DMS79 treated with DMSO at 0.1 percent for 48 hours (cell line): ENCODE measurements at places on chromosomes 7 and 10.

DNA sequence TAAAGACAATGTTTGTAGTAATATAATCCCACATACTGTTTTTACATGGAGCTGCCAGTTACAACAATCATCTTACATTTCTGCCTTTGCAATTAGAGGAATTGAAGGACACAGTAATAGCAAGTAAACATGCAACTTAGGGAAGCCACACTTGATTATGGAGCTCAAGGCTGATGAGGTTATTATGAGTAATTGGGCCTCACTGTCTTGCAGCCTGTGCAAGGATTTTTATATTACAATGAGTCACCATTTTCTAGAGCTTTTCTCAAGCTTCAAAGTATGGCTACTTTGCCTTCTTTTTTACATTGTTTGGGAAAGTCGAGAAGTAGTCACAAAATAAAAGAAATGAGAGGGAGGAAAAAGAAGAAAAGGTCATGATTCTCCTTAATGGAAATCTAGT lies 226.4 kb downstream of the KIAA1217 start:
- DNase-seq: no peak

DNA sequence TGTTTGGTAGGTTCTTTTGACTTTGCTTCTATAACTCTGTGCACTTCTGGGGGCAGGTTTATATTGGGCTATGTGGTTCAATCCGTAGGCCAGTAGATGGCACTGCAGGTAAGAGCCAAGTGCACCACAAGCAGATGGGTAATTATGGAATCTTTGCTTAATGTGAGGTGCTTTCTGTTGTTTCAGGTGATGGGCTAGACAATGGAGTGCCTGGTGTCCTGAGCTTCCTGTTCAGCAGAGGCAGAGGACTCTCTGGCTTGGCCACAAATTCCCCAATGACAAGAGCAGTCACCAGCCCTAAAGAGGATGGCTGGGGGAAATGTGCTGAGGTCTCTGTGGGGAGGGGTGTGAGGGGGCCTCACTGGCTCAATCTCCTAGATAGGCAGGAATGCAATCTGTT lies 455.0 kb downstream of the CCSER2 start:
- DNase-seq: peak; percentile 5

GRCh38 chr10:80136134-80136571 lies 3.6 kb downstream of the PLAC9 start:
- no peak for DNase-seq

DNA sequence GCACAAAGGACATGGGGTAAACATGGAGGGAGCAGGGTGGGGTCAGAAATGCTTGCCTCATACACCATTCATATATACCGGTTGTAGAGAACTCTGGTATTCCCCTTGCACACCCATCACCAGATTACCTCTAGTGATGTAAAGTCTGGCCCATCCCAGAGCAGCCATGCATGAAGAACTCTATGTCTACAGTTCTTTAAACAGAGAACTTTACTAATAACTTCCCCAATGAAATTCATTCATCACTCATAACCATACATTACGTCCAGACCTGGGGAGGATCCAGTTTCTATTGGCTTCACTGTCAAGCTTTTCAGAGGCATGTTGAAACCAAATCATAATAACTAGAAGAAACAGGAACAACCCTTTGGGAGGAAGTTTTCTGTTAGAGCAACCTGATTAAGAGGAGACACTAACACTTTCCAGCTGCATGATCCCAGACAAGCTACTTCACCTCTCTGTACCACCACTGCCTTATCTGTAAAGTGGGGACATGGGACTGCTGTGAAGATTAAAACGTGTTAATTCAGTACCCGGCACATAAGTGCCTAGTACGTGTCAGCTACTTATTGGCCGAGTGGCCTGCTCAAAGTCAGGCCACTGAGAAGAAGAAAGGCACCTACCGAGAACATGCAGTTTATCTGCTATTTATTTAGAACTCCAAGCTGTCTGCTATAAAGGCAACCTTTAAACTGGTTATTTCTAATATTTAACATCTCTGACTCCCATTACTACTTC lies 59.7 kb downstream of the IGF2BP3 start:
- DNase-seq: no peak

DNA sequence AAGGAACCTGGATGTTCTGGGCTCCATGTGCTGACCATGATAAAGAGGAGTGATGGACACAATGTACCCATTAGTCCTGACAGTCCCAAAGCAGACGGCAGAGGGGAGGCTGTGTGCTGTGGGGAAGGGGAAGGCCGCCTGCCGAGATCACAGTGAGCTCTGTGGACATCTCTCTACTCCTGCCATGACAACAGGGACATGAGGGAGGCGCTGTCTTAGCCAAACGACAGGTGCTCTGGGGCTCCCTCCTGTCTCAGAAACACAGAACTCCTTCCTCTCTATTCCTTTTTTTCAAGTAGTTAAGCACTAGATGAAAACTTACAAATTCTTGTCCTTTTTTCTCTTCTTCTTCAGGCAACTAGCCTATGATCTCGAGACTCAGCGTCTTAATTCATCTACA lies 113.1 kb downstream of the RNF32 start:
- DNase-seq: no peak

- DNase-seq: no peak
These were observed 90.8 kb downstream of the CHN2 start for GRCh38 chr7:29285444-29285793.

GRCh38 chr7:27842094-27842692 lies 102.2 kb downstream of the TAX1BP1 start:
- DNase-seq: peak; percentile 41
